ENCODE measurements at places on chromosomes 2 and 18.
A peak's percentile ranks its signal among the peaks of the same experiment; 100 is the strongest.

GRCh38 chr18:58668897-58669296 is 2.4 kb upstream of the MALT1 start:
- no peak for DNase-seq

GRCh38 chr2:157480182-157480961 is 36.5 kb upstream of the CYTIP start:
- peak; percentile 77 for DNase-seq

GRCh38 chr2:119766944-119767343 is 7.2 kb downstream of the PTPN4 start:
- no peak for DNase-seq

GRCh38 chr2:37634914-37635503 is 36.4 kb downstream of the CDC42EP3 start:
- DNase-seq: no peak

- no peak for DNase-seq
Observed at GRCh38 chr2:25576596-25576995, 96.8 kb downstream of the DTNB start.

GRCh38 chr2:190328573-190329147 is 9.0 kb upstream of the HIBCH start:
- DNase-seq: no peak

DNA sequence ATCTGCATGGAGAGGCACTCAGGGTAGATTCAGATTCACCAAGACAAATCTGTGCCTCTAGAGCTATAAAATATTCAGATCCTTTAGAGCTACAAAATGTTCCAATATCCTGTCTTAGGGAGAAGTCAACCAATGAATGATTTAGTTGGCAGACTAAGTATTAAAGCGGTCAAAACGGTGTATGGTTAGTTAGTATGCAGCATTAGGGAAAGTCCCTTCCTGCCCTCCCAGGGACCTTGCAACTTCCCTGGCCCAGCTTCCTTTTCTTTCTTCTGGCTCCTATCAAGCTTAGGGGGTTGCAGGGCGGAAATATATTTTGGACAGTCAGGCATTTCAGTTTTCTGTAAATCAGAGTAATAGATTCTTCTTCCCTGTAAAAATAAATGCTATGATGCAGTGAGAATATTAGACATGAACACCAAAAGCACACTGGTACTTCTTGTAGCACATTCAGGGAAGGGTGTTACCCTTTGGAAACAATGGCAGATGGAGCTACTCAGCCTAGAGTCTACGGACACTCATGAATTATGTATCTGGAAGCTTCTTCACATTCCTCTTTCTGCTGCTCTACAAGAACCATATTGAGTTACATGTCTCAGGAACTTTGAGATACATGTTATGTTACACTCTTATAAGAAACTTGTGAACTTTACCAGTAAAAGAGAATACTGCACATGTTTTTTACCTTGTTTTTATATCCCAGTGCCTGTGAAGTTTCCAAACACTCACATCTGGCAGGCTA is 45.7 kb downstream of the CCDC93 start:
- DNase-seq: no peak

- DNase-seq: no peak
Observed at GRCh38 chr2:227534714-227535113, 62.8 kb downstream of the AGFG1 start.

DNA sequence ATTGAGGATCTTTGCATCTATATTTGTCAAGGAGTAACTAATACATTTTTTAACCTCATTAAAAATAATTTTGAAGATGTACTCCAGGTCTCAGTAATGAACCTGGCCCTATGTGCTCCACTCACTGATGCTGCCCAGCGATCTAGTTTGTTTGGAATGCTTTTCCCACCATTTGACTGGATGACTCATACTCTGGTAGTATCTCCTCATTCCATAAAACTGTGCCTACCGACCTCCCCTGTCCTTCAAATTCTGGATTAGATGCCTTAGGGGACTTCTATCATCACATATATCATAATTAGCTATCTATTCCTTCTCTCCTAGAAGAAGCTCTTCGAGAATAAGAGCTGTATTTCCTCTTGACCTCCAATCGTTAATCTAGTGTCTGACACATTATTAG is 83.8 kb downstream of the FAM117B start:
- peak; percentile 34 for DNase-seq

GRCh38 chr2:206164261-206164862 is 4.7 kb downstream of the EEF1B2 start:
- DNase-seq: peak; percentile 70

- no peak for DNase-seq
Observed at GRCh38 chr18:33652635-33653034, 74.6 kb downstream of the ASXL3 start.

DNA sequence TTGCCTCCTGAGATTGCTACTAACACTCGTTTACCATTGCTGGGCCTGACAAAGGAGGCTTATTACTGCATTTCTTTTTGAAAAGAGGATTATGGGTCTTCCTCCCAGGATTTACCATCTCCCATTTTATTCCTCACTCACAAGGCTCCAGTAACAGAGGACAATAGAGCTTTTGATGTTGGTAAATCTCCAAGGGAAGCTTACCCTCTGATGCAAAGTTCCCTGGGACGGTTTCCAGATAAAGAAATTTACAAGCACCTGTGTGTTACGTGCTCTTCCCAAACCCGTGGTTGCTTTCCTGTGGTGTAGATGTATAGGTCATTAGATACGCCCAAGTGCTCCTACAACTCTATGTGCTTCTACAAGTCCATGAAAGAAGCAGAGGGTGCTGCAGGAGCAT is 17.1 kb downstream of the VSNL1 start:
- no peak for DNase-seq

DNA sequence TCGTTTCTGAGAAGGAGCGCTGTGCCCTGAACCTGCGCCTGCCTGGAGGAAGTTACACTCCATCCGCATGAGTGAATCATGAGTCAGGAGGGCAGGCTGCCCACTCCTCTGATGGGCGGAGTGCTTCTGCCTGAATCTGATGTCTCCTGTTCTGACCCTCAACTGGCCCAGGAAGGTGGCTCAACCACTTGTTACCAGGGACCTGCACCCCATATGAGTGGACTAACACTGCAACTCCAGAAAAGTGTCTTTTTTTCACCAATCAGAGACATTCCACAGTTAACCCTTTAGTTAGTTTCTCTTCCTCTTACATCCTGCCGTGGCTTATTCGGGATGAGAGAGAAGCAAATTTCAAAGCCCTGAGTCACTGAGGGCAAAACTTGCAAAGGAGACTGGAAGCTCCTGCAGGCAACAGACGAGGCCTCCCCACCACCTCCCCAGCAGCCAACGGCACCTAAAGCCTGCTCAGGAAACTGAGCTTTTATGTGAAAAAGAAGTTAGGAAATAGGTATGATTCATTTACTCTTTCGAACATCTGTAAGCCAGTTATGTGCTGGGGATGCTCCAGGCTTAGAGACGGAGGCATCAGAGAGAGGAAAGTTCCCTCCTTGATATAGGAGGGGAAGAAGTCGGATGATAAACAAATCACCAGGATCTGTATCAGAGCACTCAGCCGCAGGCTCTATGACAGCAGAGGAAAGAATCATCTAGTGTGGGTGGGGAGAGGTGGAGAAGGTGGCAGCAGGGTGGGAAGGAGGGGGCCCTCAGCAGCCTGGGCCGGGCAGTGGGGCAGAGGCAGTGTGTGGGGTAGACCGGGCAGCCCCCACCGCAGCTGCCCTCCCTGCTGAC is 30.9 kb downstream of the MBP start:
- peak; percentile 84 for DNase-seq

- no peak for DNase-seq
Observed at GRCh38 chr2:108923019-108923700, 65.9 kb downstream of the EDAR start.

DNA sequence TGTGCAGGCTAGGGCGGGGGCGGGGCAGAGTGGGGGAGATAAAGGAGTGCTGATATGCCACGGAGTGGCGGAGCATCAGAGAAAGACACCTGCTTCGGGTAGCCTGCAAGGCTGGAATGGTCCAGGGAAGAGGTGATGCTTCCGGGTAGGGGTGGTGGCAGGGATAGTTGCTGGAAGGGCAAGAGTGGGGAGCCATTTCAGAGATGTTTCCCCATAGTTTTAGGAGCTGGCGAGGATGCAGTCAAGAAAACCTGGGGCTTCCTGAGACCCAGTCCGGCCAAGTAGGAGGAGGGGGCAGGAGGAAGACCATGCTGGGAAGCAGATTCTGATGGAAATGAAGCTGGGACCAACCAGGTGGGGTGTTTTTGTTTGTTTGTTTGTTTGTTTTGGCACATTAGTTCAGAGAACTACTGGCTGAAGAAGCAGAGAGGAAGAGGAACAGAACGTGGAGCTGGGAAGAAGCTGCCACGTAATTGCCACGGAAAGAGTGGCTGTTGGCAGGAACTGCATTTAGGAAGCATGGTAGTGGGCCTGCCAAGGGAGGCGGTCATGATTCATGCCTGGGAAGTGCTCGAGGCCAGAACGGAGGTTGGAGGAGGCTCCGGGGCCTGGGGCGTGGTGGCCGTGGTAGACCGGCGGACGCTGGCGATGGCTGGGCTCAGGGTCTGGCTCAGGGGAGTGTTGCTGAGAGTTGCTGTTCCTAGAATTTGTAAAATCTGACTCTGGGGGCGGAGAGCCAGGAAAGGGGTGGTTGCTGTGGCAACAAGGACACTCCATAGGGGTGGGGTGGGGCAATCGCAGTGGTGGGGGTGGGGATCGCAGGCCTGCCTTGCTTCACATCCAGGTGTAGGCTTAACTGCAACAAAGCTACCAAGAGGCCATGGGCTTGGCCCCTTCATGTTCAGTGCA is 8.6 kb upstream of the INPP5D start:
- DNase-seq: no peak

DNA sequence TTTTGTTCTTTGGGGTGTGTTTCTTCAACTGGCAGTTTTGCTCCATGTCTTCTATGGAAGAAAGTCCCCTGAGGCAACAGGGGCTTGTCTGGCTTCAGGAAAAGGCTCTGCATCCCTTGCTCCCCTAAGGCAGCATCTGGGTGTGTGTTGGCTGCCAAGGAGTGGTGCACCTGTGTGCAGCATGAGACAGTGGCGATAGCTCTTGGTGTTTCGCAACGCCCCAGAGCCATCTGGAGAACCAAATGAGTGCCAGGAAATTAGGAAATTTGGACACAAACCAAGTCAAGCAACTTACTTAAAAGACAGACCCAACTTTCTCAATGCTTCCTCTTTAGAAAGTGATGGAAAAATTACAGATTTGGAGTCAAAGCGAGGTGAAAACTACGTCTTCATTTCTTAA is 1044.4 kb upstream of the CNTNAP5 start:
- DNase-seq: no peak

DNA sequence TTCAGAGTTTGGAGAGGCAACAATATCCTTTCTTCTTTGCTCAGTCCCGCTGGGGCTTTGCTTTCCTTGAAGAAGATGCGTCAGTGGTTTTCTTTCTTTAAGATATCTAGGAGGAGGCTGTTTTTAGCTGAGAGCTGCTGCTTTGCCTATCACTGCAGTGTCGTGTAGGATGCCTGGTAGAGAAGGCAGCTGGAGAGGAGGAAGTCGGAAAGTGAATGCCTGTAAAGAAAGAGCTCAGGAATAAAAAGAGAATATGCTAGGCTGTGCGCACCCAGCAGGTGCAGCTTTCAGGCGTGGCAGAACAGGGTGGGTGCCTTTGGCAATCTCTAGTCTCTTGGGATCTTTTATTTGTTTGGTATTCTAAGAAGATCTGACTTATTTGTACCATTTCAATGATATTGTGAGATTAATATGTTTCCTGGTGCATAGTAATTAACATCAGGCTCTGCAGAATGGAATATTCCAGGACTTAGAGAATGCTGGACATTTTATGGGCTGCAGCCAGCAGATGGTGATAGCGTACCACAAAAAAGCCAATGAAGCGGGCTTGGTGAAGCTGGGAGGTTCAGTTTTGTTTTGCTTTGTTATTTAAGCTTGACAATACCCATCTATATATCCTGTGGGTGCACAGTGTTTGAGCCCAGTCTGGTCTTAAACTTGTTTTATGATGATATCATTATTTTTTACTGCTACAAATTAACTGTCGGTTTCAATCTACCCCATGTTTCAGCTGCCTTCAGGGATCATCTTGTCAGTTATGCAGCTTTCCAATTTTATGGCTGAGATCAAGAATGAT is 34.9 kb downstream of the CAVIN2 start:
- DNase-seq: peak; percentile 85

DNA sequence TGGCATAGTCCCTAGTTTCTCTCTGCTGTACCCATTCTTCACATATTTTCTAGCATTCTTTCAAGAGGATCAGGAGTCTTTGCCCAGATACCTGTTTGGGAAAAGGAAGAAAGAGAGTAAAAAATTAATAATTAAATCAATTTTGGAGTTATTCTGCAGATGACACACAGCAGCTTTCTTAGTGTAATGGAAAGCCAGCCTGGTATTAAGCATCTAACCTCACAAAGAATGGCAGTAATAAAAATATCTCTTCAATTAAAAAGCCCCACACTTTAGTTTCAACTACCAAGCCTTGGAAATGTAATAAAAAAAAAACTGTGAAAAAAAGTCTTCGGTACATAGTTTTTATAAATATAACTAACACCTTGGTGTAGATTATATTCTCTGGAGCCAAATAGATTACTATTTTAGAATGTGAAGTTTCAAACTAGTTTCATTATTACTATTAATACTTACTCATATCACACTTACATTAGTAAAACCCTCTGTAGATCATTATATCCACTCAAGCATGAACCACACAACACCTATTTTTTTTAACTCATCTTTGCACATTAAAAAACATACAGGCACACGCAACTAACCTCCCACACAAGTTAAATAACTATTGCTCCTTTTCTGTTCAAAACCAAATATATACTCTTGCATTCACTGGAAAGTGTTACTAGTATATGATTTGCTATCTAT is 90.9 kb downstream of the GPD2 start:
- no peak for DNase-seq

DNA sequence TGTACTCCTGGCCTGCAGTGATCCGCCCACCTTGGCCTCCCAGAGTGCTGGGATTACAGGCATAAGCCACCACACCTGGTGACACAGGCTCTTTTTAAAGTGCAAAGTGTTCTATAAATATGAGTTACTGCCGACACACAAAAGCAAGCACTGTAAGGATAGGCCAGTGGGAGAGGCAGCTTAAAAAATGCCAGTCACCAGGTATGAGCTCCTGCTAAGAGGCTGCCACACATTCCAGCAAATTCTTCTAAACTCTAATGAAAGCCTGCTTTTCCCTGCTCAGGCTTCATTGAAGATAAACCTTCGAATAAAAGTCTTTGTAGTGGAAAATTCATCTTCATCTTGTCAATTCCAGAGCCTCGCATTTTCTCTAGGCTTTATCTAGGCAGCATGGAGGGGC is 203.0 kb upstream of the PID1 start:
- no peak for DNase-seq

DNA sequence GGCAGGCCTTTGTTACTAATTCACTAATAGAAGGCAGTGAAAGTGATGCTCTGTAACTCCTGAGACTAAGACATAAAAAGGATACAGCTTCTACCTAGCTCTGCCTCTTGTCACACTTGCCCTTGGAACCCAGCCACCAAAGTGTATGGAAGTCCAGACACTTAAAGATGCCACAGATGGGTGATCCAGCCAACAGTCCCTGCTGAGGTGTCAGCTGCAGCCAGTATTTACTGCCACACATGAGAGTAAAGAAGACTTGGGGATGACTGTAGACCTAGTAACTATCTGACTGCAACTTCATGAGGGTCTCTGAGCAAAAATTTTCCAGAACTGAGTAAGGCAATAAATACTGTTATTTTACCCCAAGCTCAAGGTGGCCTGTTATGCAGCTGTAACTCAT is 8.8 kb downstream of the IMMT start:
- no peak for DNase-seq

GRCh38 chr2:96305979-96306308 is 598 bp upstream of the SNRNP200 start:
- DNase-seq: no peak

Measured in myocyte (in vitro differentiated cells).